ENCODE measurements at places on chromosomes 1 and 21.

- no peak for DNase-seq
These were observed 69.8 kb downstream of the TNR start for GRCh38 chr1:175673371-175674150.

- DNase-seq, result no peak
These were observed 12.8 kb downstream of the SH2D1B start for GRCh38 chr1:162398999-162399580.

DNA sequence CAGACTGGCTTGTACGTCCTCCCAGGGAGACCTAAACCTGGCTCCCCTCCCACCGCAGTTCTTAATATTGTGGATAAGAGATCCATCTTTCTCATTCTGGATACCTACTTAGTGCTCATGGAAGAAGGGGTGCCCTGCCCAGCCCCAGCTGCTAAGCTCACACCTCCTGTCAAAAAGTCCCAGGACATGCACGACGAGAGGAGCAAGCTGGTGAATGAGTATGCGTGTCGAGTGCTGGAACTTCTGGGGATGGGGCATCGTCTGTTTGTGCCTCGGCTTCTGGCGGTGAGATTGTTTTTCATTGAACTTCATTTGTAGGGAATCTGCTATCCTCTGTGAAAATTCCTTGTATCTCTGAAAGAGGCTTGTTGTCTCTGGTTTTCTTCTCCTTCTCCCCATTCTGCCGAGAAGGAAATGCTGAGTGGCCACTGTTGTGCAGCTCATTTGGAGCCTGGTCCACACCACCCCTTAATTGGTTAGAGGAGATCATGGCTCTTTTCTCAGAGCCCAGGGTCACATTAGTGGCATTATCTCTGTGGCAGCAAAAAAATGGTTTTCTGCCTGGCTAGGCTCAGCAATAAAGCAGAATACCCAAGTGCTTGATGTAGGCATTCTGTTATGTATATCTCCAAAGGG is 199.4 kb upstream of the CACYBP start:
- no peak for DNase-seq

DNA sequence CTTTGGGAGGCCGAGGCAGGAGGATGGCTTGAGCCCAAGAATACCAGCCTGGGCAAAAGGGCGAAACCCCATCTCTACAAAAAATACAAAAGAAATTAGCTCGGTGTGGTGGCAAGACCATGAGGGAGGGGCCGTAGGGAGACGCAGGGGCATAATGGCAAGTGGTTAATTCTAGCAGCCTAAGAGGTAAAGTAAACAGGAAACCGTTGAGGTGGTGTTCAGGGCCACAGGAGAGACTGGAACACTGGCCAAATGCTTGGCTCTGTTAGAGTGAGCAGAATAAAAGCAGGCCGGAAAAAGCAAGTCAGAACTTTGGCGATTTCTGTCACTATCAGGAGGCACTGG is 89.2 kb downstream of the RIPK4 start:
- no peak for DNase-seq

DNA sequence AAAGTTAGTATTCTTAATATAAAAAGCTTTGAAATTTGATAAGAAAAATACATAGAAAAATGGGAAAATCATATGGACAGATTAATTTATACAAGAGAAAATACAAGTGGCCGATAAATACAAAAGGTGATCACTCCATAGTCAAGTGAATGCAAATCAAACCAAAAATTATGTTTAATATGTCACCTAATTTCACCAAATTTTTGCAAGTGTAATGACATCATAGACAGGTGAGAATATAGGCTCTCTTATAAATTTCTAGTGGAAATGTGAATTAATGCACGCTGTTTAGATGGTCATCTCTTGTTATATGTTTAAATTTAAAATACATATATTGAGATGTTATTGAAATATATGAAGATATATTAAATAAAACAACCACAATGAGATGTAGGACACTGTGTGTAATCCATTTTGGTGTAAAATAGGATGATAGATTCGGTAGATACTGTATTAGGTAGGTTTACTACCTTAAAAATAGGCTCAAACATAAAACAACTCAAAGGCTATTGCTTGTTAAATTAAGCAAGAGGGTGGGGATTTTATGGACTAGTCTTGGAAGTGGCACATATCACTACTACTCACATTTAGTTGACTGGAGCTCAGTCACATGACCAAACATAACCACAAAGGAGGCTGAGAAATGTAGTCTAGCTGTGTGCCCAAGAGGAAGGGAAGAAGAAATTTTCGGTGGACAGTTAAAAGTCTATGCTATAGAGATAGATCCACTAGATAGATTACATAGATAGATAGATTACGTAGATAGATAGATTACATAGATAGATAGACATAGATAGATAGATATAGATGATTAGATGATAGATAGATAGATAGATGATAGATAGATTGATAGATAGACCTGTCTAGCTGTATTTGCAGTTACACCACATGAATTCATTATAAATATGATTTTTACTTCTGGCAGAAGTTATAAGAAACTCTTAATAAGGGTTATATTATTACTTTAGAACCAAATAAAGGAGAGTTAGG is 9.2 kb downstream of the INSL5 start:
- no peak for DNase-seq

GRCh38 chr21:33825915-33826314 is 89.7 kb downstream of the ATP5PO start:
- no peak for DNase-seq

DNA sequence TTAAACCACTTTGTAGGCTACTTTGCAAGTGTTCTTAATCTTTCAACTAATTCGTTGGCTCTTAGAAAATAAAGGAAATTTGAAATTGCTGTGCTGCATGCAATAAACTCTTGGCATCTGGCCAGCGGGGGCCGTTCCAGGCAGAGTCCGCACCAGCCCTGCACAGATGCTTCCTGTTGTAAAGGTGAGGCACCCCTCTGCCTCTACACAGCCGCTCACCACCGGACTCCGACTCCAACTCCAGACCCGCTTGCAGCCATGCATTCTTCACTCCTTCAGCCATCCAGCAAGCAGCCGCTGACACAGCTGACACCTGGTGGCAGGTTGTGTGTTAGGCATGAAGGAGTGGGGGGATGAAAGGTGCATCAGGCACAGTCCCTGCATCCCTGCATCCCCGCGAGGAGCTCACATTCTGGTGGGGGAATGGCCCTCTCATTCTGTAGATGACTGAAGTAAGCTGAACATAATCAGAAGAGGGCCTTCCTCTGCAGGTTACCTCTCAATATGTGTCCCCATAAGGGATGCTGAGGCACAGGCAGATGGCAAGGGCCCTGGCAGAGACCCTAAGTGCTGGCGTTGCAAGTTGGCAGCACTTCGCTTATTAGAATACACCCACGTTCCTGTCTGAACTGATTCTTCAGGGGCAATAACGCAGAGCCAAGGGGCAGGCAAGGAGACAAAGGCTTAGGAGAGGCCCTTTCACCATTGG is 56.8 kb downstream of the GLIS1 start:
- DNase-seq, result peak; percentile 74

DNA sequence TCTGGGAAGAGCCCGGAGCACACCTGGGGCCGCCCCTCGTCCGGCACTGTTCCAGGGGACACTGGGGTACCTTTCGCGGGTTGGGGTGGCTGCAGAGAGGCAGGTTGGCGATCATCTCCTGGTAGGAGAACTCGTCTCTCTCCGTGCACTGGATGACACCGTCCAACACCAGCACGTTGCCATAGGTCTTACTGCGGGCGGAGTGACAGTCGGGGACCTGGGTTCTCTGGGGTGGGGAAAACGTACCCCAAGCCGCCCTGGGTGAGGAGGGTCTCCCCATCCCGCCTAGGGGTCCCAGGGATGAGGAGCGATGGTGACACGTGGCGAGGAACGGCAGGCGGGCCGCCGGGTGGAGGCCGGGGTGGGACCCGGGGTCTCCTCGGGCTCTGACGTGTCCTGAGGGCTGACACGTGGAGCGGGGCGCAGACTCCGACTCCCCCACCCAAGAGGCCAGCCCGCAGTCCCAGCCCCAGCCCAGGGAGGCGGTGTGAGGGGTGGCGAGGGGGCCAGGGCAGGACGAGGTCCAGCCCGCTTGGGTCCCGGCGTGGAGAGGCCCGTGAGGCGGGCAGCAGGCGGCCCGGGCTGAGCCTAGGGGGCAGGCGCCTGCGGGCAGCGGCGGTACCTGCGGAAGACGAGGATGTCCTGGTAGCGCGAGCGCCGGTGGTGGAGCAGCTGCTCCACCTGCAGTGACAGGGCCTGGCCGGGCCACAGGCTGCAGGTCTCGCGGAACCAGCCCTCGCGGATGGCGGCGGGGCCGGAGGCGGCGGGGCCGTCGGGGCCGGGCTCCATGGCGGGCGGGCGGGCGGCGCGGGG is 457 bp downstream of the SRM start:
- DNase-seq, result no peak

GRCh38 chr1:231885209-231885854 is 258.7 kb downstream of the DISC1 start:
- no peak for DNase-seq

- no peak for DNase-seq
These were observed 127.6 kb upstream of the VAMP3 start for GRCh38 chr1:7643530-7643929.

DNA sequence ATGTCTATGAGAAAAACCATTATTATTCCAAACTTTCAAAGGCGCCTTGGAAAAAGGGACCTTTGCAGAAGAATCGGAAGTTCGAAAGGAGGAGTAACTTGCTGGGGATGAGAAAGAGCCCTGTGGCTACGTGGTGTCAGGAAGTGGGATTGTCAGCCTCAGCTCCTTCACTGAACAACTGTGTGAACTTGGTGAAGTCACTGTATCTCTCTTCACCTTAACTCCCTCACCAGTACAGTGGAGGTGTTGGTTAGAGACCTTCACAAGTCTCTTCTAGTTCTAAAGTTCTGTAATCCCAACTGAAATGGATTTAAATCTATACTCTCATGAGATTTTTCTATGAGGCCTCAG is 285.6 kb downstream of the CACNA1E start:
- DNase-seq, result no peak

GRCh38 chr1:160066829-160067745 is 2.9 kb downstream of the KCNJ10 start:
- peak; percentile 33 for DNase-seq

- DNase-seq, result no peak
These were observed 4.5 kb downstream of the IRF2BP2 start for GRCh38 chr1:234605399-234605982.

DNA sequence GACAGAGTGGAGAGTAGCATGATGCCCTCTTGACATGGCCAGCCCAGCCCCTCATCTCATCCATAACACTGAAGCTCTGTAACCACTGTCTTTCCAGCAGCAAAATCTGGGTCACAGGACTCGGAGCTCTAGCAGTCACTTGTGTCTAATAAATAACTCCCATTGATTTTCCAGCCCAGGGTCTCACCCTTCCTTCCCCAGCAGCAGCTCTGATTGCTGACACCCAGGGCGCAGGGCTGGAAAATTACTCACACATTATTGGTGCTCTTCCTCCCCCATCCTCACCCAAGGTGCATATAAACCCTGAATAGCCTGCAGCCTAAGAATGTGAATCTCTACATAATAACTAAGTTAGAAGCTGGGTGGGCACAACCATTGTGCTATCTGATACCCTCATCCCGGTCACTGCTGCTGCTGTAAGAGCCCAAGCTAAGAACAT is 21.1 kb upstream of the OR10J5 start:
- DNase-seq, result no peak

- no peak for DNase-seq
These were observed 6.8 kb downstream of the LAPTM5 start for GRCh38 chr1:30750731-30751291.

DNA sequence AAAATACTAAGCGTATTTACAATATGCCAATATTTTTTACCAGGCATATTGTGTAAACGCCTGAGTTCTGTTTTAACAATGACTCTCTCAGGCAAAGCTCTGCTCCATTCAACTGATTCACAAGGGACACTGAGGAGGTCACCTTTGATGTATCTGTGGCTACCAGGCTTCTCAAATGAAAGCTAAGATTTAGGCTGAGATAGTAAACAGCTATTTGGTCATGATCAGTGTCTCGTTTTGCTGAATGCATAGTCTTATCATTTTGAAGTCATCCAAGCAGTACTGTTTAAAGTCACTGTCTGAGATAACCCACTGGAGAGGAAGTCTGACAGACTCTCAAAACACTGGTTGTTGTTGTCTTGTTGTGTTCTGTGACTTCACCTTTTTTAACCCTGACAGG is 13.7 kb upstream of the PLPPR5 start:
- DNase-seq, result no peak

DNA sequence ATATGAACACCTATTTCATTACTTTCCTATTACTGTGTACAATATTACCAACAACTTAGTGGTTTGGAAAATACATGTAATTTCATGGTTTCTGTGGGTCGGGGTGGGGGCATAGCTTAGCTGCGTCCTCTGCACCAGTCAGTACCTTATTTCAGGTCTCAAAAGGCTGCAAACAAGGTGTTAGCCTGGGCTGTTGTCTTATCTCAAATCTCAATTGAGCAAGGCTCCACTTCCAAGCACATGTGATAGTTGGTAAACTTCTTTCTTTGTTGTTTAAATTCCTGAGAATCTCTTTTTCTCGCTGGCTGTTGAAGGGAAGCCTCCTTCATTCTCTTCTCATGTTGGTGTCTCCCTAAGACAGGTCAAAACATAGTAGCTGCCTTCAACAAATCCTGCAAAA is 485.4 kb downstream of the AMY1C start:
- no peak for DNase-seq

GRCh38 chr1:224282140-224282539 is 47.8 kb downstream of the NVL start:
- no peak for DNase-seq

DNA sequence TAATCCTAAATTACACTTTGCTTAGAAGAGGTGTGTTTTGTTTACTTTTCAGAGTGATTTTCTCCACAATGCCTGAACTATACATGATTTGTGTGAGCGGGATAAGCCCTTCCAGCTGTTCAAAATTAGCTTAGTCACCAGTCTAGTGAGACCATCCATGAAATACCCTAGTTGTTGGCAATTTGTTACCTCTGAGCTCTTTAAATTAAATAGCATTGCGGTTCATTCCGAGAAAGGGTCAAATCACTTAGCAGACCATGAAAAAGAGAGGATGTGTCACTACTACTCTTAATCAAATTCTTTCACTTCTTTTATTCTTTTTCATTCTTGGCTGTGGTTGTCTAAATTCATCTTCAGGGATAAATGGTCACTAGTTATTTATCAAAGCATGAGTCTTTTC is 11.9 kb upstream of the VAV3 start:
- no peak for DNase-seq

DNA sequence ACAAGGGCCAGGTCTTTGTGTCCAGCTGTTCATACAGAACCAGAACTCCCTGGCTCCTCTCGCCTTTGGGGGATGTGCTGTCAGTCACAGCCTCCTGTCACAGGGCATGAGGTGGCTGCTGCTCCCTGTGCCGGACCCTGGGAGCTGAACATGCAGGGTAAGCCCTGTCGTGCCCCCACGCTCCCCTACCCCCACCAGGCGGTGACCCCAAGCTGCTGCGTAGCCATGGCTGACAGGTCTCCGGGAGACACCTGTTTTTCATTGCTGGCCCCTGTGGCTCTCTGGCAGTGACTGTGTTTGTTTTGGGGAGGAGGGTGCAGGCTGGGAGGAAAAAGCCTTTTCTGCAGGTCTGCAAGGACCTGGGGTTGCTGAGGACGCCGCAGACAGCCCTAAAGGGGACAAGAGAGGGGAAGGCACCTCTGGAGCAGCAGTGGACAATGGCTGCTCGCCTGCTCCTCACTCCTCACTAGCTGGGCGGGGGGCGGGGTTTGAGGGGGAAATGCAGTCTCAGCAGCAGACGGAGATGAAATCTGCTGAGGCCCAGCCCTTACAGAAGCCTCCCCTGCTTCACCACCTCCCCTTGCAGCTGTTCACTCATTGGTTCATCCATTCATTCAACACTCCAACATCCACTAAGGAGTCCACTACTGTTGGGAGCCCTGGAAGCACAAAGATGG is 81.4 kb downstream of the TRABD2B start:
- no peak for DNase-seq

Measured in iPS DF 19.7 (cell line).